NCI-H146 (cell line): ENCODE measurements at places on chromosomes 1 and 21.
A peak's percentile ranks its signal among the peaks of the same experiment; 100 is the strongest.

- DNase-seq, result no peak
Observed at GRCh38 chr1:38735651-38736161, 123.9 kb downstream of the RRAGC start.

DNA sequence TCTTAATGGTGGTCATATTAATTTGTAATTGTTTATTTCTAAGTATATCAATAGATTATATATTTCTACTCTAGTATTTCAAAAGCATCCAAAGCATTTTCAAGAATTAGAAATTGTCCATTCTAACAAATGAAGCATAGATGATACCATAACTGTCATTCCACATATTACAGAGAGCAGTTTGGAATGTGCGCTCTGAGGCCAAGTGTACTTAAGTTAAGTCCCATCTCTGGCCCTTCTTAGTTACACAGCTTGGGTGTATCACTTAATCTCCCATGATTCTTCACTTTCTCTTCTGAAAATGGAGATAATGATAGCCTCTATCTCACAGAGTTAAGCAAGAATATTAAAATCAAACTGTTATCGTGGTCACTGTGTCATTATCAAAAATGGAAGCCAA lies 281.1 kb downstream of the MRPL39 start:
- DNase-seq, result no peak

- DNase-seq, result no peak
Observed at GRCh38 chr21:22703521-22703920, 1705.3 kb downstream of the NCAM2 start.

GRCh38 chr21:41418956-41419680 lies 6.9 kb upstream of the MX1 start:
- no peak for DNase-seq

GRCh38 chr1:156478250-156478627 lies 22.3 kb downstream of the MEF2D start:
- no peak for DNase-seq

- DNase-seq, result no peak
Observed at GRCh38 chr1:160050619-160051018, 18.8 kb upstream of the PIGM start.

DNA sequence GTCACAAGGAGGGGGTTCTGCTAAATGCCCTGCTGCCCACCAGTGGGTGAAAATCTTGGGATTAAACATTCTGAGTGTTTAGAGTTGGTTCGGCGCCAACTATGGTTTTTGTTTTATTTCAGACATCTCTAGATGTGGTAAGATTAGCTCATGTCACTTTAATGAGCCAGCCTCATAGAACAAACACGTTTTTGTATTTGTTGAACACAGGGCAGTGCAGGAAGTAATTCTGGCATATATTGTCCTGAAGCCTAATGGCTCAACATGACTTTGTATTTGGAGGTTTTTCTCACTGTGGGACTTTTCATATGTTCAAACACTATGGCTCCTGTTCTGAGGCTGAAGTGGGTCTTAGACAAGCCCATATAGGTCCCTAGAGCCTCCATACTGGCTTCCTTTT lies 107.8 kb downstream of the NGF start:
- DNase-seq, result peak; percentile 23

DNA sequence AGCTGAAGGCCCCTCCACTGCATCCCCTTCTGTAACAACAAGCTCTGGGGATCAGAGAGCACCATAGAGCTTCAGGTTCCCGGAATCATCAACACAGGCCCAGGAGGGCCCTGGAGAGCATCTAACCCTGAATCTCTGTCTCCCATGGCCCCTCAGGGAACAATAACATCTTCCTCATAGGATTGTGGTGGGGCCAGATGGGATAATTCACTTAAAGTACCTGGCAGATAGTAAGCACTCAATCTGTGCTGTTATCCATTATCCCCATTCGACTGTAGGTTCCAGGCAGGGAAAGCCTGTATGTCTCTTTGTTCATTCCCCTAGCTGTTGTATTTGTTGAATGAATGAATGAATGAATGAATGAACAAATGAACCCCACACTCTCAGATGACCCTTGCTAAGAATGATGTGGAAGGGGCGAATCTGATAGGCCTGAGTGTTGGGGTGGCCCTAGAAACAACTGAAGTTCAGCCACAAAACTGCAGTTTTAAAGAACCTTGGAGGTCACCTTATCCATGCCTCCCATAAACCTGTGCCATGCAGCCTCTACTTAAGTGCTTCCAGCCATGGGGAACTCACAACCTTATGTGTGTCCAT lies 14.5 kb downstream of the LAPTM5 start:
- no peak for DNase-seq

DNA sequence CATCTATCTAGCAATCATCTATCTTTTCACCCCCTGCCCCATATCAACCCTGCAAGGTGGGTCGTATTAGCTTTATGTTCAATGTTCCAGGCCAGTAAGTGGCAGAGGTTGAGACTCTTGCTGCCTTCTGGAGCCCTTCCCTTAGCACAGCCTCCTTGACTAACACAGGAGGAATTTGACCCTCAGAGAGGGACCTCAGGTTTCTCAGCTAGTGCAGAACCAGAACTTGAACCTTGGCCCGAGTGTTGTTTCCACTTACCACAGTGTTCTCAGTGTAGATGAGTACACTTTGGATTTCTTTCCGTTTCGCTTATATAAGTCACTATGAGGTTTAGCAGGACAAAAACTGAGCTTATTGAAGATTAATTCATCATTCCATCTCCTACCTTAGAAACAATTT lies 11.1 kb upstream of the ATF3 start:
- DNase-seq, result no peak

GRCh38 chr1:119954476-119955422 lies 58.4 kb upstream of the ADAM30 start:
- no peak for DNase-seq

DNA sequence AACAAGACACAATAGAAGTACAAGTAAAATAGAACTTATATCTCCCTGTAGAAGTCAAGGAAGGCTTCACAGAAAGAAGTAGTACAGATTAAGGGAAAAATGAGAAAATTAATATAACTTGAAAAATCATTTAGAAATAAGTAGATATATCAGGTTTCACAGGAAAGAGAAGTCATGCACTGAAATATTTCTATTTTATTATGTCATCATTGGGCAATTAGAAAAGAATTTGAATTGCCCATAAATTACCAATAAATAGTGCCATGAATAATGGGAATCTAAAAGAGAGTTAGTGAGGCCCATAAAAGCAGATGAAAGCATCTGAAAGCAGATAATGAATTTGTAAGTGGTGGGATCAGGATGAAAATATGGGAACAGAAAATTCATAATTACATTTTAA lies 1597.8 kb downstream of the PLA2G4A start:
- DNase-seq, result no peak

GRCh38 chr1:175540896-175541645 lies 202.3 kb downstream of the TNR start:
- DNase-seq, result no peak

- peak; percentile 92 for DNase-seq
Observed at GRCh38 chr1:23800400-23801337, at the start of gene GALE. Gene GALE, minus strand, starts transcription at chr1:23800754. Its CDS starts 1,747 bp downstream, at chr1:23799007.

- DNase-seq, result no peak
Observed at GRCh38 chr1:17229379-17229778, 19.5 kb upstream of the PADI3 start.

- DNase-seq, result no peak
Observed at GRCh38 chr1:56963667-56964066, 2.1 kb downstream of the C8B start.

GRCh38 chr1:197200272-197200899 lies 53.9 kb upstream of the ASPM start:
- DNase-seq, result peak; percentile 13

- no peak for DNase-seq
Observed at GRCh38 chr1:26027716-26028489, 6.3 kb downstream of the EXTL1 start.

GRCh38 chr1:4633346-4633745 lies 21.1 kb upstream of the AJAP1 start:
- no peak for DNase-seq

- no peak for DNase-seq
Observed at GRCh38 chr1:51210676-51211075, 25.4 kb upstream of the RNF11 start.

DNA sequence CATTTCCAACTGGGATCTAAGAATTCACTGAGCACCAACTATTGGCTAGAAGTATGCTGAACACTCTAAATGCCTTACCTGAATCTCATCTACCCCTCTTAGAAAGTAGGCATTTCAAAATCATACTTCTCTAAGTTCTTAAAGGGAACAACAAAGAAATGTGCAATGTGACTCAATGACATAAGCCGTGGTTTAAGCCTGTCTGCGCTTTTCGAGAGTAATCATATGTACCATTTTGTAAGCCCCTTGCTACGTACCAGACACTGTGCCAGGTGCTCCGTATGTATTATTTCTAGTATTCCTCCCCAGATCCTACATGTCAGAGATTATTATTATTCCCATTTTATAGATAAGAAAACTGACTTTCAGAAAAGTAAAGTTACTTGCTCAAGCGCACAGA lies 454.2 kb downstream of the SETD4 start:
- DNase-seq, result no peak

DNA sequence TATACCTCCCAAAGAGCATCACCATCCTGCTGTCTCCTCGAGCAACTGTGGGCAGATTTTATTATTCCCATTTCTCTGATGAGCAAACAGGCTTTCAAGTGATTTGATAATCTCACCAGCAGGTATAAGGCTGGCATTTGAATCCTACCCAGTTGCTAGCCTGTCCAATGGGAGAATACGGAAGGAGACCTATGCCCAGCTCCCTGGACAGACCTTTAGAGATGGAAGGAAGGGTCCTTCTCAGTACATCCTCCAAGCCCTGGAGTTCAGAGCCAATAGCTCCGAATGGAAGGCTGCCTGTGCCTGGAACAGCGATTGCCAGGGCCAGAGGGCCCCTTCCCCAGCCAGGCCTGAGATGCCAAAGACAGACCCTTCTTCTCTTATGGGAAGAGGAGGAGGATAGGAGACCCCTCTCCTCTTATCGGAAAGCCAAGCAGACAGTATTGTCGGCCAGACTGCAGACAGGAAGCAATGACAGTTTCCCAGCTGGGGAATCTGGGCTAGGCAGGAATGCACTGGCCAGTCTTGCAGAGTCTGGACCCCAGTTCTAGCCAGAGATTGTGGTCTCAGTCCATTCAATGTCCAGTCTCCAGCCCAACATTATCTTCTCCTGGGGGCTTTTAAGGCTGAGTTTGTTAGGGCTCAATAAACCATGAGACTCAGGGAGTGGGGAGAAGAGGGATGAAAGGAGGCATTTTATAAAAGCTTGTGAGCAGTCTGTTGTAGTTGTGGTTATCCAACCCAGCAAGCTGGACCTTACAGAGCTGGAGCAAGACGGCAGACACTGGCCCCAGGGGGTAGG lies 2.0 kb downstream of the IFFO2 start:
- DNase-seq, result no peak
